ENCODE measurements at places on chromosomes 7 and 10.

GRCh38 chr7:17588730-17589129, 290.3 kb downstream of the AHR start:
- no peak for DNase-seq

DNA sequence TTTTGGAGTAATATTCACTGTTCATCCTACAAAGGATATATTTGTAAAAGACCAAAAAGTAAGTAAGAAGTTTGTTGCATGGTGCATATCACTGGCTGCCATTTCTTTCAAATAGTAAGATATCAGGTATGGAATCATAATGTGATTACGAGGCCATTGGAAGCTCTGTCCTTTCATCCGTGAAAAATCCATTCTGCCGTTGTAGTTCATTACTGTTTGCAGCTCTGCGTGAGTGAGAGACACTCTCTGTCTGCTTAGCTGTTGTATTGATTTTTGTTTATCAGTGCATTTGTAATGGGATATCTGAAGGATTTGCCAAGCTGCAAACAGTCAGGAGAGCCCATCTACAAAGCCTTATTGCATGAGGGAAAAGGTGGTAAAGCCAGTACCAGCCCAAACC, 44.1 kb upstream of the SLC39A12 start:
- DNase-seq = no peak

DNA sequence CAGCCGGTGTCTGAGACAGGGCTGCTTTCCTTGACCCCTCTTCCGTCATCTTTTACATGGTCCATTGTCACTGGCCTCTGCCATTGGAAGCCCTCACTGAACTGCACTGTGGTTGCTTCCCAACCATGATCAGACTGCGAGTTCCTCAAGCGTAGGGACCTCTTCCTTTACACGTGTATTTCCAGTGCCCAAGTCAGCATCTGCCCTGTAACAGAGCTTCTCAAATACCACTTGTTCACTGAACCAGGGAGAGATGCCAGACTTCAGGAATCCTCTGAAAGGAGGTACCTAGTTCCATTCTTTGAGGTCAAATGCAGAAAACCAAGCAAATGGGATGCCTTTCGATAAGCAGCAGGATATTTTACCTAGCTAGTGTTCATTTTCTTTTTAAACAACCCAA, 145.1 kb downstream of the NRP1 start:
- no peak for DNase-seq

DNA sequence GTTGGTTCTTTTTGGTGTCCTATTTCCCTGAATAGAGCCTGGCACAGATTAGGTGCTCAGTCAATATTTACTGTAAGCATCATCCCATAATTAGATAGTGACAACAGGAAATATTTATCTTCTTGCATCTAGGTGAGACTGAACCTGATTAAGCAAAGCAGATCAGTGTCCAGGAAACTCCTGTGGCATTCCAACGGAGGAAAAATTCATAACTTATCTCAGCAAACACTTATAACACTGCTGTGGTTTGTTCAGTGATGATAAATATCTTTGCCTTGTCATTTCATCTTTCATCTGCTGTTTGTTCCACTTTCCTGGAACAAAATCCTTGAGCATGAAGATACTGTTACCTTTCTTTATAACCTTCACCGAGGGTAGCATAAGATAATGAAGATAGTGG, 1160.3 kb upstream of the AUTS2 start:
- no peak for DNase-seq

DNA sequence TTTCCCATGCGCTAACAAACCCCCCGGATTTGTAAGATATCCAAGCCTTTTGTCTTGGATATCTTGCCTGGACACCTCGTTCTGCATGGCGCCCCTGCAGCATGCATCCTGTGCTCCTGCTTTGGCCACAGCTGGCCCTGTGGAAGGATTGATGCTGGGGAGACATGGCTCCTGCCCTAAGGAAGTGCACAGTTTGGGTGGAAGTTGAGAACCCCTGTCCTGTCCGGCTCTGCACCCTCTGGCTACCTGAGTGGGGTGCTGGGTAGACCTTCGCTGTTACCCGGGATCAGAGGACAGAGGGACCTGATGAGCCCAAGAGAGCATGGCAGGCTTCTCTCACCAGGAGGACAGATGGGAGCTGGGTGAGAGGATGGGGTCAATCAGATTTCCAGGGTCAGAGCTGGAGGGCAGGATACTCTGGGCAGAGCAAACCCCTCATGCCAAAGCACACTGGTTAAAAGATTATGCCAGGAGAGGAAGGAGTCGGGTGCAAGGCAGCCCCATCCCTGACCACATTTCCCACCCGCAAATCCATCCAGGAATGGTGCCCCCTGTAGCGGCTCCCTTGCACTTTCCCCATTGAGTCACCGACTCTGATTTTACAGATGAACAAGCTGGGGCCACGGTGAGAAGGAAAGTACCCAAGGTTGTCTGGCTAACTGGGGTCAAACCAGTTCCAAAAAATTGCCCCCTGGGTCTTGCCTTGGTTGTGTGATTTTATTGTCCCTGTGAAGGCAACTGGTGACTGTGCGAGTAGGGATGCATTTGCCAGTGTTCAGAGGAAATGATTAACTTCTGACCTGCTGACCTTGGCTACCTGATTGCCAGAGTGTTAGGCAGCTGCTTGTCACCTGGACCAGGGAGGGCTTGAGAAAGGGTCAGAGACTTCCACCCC, 290.1 kb upstream of the ZMIZ1 start:
- no peak for DNase-seq

- no peak for DNase-seq
Observed at GRCh38 chr10:127420138-127420684, 128.9 kb upstream of the NPS start.

- no peak for DNase-seq
Observed at GRCh38 chr7:30171766-30172447, 37.1 kb downstream of the MTURN start.

DNA sequence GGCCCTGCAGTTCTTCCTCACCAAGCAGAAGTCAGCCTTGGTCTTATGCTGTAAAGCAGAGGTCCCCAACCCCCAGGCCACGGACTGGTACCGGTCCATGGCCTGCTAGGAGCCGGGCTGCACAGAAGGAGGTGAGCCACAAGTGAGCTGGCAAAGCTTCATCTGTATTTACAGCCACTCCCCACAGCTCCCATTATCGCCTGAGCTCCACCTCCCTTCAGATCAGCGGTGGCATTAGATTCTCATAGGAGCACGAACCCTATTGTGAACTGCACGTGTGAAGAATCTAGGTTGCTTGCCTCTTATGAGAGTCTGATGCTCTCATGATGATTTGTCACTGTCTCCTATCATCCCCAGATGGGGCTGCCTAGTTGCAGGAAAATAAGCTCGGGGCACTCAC, 87.6 kb upstream of the NEBL start:
- DNase-seq = no peak

DNA sequence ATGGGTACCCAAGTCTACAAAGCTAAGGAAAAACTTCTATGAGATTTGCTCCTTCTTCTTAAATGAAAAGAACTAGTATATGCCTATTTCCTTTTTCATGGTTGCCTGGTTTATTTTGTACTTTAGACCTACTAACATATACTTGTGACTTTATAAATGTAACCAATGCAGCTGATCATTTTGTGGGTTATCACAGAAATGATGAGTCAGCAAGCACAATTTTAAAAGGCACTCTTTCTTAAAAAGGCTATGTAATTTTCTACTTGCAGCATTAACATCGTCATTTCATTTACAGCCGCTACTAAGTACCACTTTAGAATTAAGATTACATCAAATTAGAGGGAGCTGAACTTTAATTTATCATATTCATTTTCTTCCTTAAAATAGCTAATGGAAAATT, 13.6 kb downstream of the NEBL start:
- no peak for DNase-seq

DNA sequence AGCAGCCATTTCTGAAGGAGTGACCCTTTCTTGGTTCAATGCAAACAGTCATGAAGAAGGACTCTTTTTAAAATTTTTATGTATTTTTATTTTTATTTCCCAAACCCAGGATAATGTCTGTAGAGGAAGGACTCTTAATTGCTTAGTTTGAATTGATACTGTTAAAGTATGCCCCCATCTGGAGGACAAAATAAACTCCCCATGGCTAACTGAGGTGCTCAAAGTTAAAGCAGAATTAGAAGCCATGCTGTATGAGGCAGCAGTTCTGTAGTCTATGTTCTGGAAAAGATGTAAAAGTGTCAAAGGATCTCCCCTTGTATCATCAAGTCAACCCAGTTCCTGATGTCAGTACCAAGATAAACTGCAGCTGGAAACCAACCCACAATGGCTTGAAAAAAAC, 617.9 kb upstream of the GRM3 start:
- no peak for DNase-seq

DNA sequence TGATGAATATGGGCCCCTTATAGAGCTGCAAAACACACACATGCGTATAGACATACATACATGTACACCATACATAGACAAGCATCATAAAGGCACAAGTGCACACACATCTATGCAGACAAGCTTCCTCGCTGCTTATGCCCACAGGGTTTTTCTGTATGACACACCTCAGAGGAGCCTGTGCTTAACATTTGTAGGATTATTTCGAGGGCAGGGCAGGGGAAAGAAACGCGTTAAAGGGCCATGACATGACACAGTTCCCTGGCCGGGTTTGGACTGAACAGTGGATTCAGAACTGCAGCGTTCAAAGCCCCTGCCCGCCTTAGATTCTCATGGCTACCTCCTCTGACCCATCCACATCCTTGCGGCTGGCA, 44.8 kb downstream of the CHST3 start:
- no peak for DNase-seq

- no peak for DNase-seq
Observed at GRCh38 chr10:36526033-36526432, 599.4 kb upstream of the ANKRD30A start.

- DNase-seq = no peak
Observed at GRCh38 chr10:98899018-98899417, 336.6 kb downstream of the HPSE2 start.

DNA sequence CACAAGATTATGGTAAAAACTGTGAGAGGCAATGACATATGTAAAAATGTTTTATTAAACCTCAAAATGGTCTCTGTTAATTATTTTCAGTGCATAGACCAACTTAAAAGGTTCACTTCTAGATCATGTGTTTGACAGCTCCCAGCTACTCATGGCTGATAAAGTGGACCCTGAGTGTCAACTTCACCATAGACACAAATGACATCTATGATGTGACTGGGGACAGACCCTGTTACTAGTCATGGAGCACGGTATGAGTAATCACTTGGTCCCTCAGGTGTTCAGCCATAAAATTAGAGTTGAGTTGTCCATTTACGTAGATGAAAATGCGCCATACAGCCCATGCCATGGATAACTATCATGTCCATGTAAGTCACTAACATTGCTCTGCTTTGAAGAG, 199.8 kb downstream of the ZNF365 start:
- DNase-seq = no peak

DNA sequence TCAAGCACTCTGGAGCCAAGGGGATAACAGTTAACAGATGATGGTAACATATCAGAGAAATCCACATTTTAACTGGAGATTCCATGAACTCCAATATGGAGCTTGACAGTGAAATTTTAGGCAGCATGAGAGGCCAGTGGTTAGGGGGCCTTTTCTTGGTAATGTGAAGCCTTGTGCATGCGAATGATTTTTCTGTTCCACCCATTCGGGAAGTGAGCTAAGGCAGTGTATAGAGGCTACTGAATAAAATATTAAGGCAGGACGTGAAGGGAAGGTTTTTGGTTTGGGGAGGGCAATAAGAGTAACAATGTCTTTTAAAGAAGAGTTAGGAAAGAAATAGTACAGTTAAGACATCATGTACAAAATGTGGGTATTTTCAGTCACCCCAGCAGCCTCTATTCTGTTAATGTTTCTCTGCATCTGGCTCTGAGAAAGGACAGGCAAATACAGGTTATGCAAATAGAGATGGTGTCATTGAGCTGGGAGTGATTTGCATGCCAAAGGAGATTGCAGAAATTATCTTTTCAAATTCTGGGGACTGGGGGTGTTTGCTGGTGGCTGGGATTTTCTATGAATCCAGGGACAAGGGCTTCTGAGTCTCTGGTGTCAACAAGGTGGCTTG, 6.8 kb upstream of the TAS2R60 start:
- no peak for DNase-seq

DNA sequence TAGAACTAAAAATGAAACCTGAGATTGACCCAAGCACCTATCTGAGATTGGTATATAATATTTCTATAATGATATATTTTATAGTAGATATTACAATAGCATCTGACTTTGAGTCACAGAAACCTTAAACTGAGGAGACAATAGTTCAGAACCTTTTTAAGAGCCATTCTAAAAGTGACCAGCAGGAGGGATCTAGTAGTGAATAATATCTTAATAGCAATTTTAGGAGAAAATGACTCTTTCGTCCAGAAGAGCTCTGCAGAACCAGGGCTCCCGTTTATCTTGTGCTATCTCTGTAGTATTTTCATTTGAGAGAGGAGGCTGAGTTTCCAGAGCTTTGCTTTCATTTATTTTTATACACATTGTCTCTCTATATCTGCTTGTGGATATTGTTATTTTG, 68.1 kb downstream of the PODXL start:
- no peak for DNase-seq
